ENCODE measurements at places on chromosomes 6 and 20. TPM values are rescaled to one million over a fixed set of nuclear protein-coding genes. Genes with fewer than 3 reads are reported as not detected.

The TPBG gene
- total RNA-seq = 47.3 TPM

The TCF15 gene
- total RNA-seq = not detected

The ADRM1 gene
- 177 TPM for total RNA-seq

The ZNF335 gene
- total RNA-seq = 10.5 TPM

The LY86 gene
- not detected for total RNA-seq

The GSTA2 gene
- not detected for total RNA-seq
